H1 (cell line): ENCODE measurements at places on chromosomes 2 and 18.

DNA sequence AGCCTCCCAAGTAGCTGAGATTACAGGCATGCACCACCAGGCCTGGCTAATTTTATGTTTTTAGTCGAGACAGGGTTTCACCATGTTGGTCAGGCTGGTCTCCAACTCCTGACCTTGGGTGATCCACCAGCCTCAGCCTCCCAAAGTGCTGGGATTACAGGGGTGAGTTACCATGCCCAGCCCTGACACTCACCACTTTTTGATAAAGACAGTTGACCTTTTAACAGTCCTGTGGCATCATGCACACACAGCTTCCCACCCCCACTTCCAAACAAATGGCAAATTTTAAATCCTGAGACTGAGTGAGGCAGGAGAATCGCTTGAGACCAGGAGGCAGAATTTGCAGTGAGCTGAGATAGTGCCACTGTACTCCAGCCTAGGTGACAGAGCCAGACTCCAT is 6.2 kb upstream of the DNAJB2 start:
- H3K27me3 ChIP-seq: peaks cover 3% of the 10 kb centered on the region; the same call in 1 of the 2 replicates
- no peak overlapping the region for H3K4me3 ChIP-seq
- no peak for DNase-seq
- peaks cover 6% of the 10 kb centered on the region for H3K4me1 ChIP-seq
- no peak overlapping the region for H3K27ac ChIP-seq

DNA sequence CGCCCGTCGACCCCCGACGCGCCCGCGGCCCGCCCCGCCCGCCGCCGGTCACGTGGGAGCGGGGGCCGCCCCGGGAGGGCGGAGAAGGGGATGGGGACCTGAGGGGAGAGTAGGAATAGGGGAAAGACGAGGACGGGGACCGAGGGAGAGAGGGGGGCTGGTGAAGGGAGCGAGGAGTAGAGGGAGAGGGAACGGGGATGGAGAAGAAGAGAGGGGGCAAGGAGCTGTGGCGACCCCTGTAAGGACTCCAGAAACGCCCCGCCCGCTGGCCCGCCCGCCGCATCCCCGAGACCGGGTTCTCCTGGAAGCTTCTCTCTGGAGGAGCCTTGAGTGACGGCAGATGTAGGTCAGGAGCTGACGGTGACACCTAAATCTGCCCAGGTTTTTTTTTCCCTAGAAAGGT is 615 bp downstream of the ADNP2 start:
- H3K4me3 ChIP-seq: peak overlapping the region; percentile 91
- no peaks in the 10 kb centered on the region for H3K27me3 ChIP-seq
- peaks cover 18% of the 10 kb centered on the region for H3K4me1 ChIP-seq
- peak; percentile 71 for DNase-seq
- H3K36me3 ChIP-seq: peaks cover 8% of the 10 kb centered on the region

- H3K36me3 ChIP-seq: peaks cover 2% of the 10 kb centered on the region; the same call in 1 of the 2 replicates
- no peak for DNase-seq
- no peaks in the 10 kb centered on the region for H3K27me3 ChIP-seq
- no peak overlapping the region for H3K27ac ChIP-seq
- H3K4me3 ChIP-seq: no peak overlapping the region
Observed at GRCh38 chr2:151106805-151107506, 154.7 kb downstream of the RBM43 start.

DNA sequence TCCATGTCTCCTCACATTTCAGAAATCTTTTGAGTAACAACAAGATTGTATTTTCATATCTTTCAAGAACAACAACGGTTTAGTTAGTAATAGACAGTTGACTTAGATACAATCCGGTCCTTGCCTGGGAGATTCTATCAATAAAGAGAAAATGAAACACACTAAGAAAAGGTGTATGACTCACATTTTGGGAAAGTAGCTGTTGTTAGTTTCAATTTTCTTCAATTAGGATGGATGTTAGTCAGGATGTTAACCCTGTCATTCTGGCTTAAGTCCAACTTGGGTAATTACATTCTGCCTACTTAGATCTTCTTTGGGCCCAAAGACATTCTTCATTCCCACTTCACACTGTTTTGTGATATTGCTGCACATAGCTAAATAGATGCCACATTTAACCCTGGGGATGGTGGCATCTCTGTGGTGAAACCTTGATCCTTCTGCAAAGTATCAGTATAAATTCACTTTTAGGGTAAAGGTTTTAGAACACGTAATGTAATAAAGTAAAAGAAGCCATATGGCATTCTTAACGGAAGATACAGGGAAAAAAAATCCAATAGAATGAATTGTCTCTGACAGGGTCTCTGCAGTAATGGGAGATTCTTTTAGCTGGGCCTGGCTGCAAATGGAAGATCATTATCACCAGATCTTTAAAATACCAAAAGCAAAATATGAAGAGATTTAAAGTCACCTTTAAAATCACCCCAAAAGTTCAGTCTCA is 365.5 kb downstream of the FIGN start:
- no peaks in the 10 kb centered on the region for H3K27me3 ChIP-seq
- H3K36me3 ChIP-seq: no peaks in the 10 kb centered on the region
- H3K4me3 ChIP-seq: no peak overlapping the region

GRCh38 chr2:159154366-159154765 is 132.1 kb downstream of the WDSUB1 start:
- H3K4me1 ChIP-seq: peaks cover 6% of the 10 kb centered on the region
- H3K27me3 ChIP-seq: no peaks in the 10 kb centered on the region
- H3K36me3 ChIP-seq: no peaks in the 10 kb centered on the region
- DNase-seq: no peak
- H3K27ac ChIP-seq: no peak overlapping the region
- no peak overlapping the region for H3K4me3 ChIP-seq

GRCh38 chr18:70200286-70200685 is 5.2 kb downstream of the RTTN start:
- no peak for DNase-seq
- H3K4me3 ChIP-seq: no peak overlapping the region
- no peaks in the 10 kb centered on the region for H3K27me3 ChIP-seq
- no peak overlapping the region for H3K27ac ChIP-seq
- H3K36me3 ChIP-seq: peaks cover 8% of the 10 kb centered on the region
- no peaks in the 10 kb centered on the region for H3K4me1 ChIP-seq

DNA sequence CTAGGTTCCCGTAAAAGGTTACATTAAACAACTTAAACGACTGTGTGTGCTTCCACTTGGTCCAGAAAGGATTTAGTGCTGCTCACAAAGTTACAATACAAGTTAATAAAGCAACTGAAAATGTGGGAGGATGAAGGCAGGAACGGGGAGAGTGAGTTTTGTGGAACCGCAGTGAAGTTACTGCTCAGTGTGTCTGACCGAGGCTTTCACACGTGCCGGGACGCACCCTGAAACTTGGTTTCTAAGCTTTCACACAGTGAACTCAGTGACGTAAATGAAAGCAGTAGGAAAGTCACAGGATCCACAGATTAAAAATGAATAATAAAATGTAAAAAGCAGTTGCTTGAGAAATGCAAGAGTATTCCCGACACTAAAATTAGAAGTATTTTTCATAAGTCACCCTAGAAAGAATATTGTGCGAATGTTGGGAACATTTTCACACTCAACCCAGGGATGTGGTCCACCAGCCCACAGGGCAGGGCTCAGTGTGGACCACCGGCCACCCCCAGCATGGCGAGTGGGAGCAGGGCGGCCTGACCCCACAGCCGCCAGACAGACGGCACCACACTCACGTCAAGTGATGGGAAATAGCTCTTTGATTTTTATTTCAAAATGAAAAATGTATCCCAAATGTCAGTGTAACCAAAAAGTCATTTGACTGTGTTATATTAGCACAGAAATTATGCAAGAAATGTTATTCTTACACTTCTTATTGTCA is 32.6 kb upstream of the CHMP1B start:
- H3K4me3 ChIP-seq: no peak overlapping the region
- H3K36me3 ChIP-seq: no peaks in the 10 kb centered on the region
- no peaks in the 10 kb centered on the region for H3K4me1 ChIP-seq
- no peaks in the 10 kb centered on the region for H3K27me3 ChIP-seq

DNA sequence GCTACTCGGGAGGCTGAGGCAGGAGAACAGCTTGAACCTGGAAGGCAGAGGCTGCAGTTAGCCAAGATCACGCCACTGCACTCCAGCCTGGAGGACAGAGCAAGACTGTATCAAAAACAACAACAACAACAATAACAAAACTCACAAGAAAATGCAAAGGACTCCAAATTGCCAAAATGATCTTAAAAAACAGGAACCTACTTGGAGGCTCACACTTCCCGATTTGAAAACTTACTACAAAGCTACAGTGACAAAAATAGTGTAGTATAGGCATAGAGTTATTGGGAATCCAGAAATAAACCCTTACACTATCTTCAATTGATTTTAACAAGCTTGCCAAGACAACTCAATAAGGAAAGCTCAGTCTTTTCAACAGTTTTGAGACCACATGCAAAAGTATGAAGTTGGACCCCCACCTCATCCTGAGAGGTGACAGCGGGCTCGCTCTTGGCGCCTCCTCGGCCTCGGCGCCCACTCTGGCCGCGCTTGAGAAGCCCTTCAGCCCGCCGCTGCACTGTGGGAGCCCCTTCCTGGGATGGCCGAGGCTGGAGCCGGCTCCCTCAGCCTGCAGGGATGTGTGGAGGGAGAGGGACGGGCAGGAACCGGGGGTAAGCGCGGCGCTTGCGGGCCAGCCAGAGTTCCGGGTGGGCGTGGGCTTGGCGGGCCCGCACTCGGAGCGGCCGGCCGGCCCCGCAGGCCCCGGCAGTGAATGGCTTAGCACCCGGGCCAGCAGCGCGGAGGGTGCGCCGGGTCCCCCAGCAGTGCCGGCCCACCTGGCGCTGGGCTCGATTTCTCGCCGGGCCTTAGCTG is 18.3 kb upstream of the ACVR2A start:
- no peak overlapping the region for H3K4me3 ChIP-seq
- no peaks in the 10 kb centered on the region for H3K36me3 ChIP-seq
- no peak for DNase-seq
- no peaks in the 10 kb centered on the region for H3K27me3 ChIP-seq
- no peak overlapping the region for H3K27ac ChIP-seq
